ENCODE measurements at places on chromosomes 5 and 9.

GRCh38 chr9:27519466-27520465 is 4.3 kb upstream of the IFNK start:
- DNase-seq = no peak

GRCh38 chr5:151280443-151280842 is 23.1 kb downstream of the SLC36A3 start:
- DNase-seq = no peak

DNA sequence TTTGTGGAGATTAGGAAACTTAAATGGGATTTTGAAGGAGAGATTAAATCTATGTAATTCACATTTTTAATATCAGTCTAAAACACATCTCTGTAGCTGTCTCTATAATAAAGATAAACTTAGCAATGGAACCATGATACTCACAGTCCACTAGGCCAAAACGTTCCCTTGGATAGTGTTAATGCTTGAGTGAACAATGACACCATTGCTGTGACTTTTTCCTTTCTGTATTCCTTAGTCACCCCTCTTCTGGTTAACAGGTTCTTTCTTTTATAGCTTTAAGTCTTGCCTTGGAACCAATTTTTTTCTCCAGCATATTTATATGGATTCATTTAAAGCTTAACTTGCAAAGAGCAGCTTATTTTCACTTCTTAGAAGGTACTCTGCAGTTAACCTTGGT is 63.3 kb downstream of the INSL6 start:
- DNase-seq = no peak

DNA sequence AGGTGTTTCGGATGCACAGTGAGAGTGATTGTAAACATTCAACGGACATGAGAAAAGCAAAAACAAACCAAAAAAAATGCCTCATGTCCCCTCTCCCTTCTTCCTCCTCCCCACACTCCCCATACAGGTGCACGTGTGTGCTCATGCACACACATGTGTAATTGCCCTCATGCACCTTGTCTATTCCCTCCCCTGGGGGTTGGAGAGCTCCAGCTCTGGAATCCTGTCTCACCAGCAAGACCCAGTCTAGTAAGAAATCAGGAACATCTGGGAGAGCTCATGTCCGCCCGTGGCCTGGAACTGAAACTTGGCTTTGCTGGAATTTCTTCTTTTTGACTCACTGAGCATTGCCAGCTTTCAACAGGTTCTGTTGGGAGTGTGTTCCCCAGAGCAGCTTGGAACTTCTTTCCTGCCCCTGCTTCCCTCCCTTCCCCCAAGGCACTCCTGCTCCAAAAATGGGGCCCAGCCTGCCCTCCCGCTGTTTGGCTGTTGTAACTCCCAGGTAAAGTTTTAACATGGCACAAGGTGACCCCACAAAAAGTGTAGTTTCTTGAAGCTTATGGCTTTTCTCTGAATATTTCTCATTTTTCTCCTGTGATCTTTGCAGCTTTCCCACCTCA is 190.1 kb downstream of the NR3C1 start:
- DNase-seq = no peak
